ENCODE measurements at places on chromosomes 4 and X.

- no peak for DNase-seq
These were observed 29.0 kb downstream of the F9 start for GRCh38 chrX:139559383-139560042.

DNA sequence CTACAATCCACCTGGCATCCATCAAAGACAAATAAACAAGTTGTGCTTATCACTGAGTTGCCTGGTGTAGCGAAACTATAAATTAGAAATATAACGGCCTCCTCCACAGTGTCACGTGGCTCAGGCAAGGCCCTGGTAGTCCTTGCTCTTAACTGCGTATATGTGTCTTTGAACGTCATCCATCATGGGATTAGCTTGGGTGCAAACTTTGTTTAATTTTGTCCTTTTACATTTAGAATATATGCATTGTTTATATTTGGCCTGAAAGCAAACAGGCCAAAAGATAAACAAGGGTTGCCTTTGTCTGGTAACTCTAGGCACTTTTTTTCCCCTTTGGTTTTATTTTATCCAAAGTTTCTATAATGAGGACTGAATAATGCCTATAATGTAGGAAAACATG is 184.9 kb downstream of the KIT start:
- no peak for DNase-seq

- DNase-seq: no peak
These were observed at the start of gene ARL9 for GRCh38 chr4:56505269-56506130. Gene ARL9, plus strand, starts transcription at chr4:56505791. Its CDS starts 72 bp downstream, at chr4:56505863.

DNA sequence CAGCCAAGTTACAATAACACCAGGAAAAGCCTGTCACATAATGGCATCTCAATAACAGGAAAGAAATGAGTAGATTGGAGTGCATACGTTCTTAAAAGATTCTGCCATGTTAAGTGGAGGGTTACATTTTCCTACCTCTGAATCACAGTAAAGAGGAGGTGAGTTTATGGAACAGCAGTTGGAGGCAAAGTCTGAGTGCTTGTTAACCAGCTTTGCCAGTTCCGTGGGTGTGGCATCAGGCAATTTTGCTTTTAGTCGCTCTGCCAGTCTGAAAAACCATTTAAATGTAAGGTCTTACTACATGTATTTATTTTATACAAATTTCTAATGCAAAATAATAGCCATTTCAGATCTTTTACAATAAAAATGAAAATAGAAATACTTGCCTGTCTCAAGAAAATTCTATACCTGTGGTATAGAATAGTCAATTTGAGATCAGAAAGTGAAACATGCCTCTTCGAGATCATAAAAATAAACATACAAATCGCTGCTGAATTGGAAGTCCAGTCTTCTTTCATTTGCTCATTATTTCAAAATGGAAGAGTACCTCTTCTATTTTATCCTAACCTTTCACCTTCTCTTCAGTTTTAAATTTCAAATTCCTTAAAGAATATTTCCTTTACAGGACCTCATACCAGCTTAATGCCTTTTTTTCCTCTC is 31.4 kb downstream of the GC start:
- DNase-seq: no peak

DNA sequence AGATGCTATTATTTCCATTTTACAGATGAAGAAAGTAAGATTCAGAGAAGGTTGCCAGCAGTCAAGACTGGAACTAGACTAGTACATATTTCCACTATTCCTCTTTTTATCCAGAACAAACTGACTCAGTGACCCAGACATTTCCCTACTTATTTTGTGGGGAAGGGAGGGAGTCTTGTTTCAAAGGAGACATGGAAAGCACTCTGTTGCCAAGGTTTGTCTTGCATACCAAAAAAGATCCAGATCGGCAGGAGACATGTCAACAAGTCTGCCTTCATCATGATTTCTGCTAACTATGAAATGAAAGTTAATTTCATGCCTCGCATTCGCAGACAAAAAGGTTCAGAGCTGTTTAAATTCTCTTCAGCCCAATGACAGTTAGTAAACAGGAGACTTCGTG is 328.3 kb downstream of the DHX15 start:
- DNase-seq: no peak

Measured in cortex of kidney (tissue), 1 donor.